Cardiac septum (tissue), 1 donor: ENCODE measurements at places on chromosomes 5 and 9. TPM values are rescaled to one million over a fixed set of nuclear protein-coding genes. Genes with fewer than 3 reads are reported as not detected.

DNA sequence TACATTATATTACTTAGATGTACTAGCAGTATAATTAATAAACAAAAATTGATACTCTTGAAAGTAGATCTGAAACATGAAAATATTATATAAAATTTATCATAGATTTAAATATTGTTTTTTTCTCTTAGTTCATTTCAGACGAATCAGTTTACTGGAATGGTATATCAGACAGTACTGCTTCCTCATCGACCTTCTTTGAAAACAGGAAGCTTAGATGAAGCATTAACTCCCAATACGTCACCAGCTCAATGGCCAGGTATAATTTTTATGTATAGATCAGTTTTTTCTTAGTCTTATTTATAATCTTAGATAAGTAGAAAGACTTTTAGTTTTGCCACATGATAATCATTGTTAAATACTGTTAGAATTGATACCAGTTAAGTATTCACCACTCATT lies 106.3 kb downstream of the DMXL1 start:
- no peak for DNase-seq

- DNase-seq = no peak
These were observed 66.9 kb upstream of the BASP1 start for GRCh38 chr5:17150531-17150930.

GRCh38 chr9:37414503-37414943 lies 8.0 kb upstream of the GRHPR start:
- DNase-seq = no peak

DNA sequence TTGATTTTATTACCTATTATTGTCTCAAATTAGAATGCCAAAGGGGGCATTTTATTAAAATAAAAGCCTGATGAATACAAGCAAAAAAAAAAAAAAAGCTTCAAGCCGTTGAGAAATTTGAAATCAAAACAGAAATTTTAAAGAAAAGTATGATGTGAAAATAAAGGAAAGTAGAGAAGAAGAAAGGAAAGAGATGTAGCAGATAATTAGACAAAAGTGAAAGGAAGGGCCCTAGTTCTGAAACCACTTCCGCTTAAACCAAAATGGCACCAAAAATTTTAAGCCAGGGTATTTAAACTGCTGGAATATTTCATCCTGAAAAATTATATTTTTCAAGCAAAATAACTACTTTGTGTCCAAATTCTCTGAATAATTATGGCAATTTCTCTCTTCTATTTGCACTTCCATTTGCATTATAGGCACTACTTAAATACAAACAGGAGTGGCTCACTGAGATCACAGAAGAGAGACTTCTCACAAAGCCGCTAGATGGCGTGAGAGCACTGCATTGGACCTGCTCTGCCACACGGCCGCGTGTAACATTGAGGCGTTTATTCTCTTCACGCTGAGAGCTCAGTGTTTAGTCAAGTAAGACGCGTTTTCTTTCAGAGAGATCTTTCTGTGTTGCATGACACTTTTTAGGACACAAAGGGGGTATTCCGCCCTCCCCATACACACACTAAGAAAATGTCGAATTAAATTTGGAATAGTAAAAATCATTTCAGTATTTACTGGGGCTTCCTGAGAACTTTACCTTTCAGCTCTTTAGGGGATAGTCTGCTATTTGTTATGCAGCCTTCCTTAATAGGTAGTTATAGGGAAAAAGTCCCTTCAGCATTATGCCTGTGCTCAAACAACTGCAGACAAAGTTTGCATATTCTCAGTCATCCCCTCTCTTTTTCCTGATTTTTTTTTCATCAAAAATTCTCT lies 368.4 kb upstream of the CCNH start:
- peak; percentile 84 for DNase-seq

DNA sequence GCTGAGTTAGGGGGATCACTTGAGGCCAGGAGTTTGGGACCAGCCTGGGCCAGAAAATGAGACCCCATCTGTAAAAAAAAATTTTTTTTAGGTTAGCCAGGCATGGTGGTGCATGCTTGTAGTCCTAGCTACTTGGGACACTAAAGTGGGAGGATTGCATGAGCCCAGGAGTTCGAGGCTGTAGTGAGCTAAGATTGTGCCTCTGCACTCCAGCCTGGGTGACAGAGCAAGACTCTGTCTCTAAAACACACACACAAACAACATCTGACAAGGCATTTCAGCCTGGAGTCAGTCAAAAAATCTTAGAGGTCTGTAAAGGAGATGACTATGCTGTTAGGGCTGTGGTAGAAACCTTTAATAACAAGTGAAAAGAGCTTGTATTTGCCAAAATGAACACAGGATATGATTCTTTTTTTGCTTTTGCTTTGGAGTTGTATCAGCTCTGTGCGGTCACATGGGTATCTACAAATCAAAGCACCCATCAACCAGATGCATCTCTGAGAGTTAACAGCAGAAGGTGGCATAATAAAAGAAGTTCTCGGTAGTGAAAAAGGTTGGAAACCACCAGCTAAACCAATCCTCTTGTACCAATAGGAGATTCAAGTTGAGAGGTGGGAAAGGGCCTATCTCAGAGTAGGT lies 3.6 kb upstream of the PSMD5 start:
- DNase-seq = no peak

DNA sequence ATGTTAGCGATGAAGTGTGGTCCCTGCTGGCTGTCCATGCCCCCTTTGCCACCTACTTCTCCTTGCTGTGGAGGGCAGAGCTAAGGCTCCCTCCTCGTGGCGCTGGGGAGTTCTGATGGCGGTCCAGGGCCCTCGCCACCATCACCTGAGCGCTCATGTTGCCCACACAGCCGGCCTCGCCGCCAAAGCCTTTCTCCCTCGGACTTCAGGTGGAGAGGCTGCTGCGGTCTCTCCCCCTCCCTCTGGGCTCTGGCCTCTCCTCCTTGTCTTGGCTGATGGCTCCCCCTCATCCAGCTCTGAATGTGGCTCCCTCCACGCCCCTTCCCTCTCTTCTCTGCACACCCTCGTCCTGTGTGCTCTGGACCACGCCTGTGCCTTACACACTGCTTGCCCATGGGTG lies 14.5 kb upstream of the LPCAT1 start:
- peak; percentile 73 for DNase-seq

DNA sequence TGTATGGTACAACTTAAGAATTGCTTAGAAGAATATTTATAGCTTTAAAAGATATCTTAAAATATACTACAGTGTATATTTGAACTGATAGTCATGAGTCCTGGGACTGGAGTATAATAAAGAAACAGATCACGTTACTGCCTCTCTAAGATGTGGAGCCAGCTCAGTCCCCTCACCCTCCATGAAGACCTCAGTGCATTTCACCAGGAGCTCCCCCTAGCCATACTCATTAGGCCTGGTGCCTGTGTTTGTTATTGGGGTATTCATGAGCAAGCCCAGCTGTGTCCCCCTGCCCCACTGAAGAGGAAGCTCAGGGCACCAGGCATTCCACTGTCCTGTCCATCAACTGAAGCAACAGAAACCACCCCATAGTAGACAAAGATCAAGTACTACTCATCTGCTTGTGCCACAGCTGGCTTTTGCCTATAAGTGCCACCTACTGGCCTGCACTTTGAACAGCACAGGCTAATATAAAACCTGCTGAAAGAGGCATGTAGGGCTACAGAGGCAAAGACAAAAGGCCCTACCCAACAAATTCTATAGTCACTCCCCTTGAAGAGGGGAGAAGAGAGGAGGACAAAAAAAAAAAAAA lies 850.2 kb upstream of the NUDT12 start:
- DNase-seq = no peak

DNA sequence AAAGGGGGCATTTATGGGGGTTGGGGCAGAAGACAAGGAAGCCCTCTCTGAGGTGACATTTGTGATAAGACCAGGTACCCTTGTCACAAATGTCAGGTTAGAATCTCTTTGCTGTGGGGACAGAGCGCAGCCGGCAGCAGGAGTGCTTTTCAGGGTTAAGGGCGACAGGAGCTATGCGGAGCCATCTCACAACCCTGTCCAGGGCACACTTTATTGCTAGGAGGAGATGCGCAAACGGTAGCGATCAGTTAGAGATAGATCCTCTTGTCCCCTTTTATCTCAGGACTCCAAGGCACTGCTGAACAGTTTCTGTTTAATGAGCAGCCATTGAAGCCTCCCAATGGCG lies 438 bp upstream of the LAMC3 start:
- no peak for DNase-seq

DNA sequence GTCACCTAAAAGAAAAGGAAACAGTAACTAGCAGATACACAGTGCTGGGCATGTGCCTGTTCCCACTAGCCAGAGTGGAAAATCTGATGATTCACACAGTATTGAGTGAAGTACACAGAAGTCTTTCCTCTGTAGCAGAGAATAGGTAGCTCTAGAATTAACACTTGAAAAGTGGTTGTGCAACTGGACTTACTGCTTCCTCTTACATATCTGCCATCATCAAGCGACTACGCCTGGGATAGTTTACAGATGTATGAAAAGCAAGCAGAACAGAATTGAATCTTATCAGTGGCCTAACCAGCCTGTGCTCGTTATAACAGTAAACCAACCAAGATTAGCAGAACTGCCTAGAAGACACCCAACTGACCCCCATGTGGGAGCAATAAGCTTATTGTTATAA lies 130.6 kb downstream of the DTWD2 start:
- DNase-seq = no peak

GRCh38 chr9:16069671-16070454 lies 517.0 kb downstream of the CCDC171 start:
- DNase-seq = no peak

GRCh38 chr5:96259151-96259772 lies 173.8 kb downstream of the PCSK1 start:
- DNase-seq = no peak

SYK gene
- total RNA-seq = 4.7 TPM
